T-cell (primary cell): ENCODE measurements at places on chromosomes 3 and 15.
A peak's percentile ranks its signal among the peaks of the same experiment; 100 is the strongest.

- peaks cover 17% of the 10 kb centered on the region for H3K36me3 ChIP-seq
- no peak overlapping the region for H3K4me3 ChIP-seq
- peaks cover 62% of the 10 kb centered on the region for H3K4me1 ChIP-seq
- no peak overlapping the region for H3K27ac ChIP-seq
Observed at GRCh38 chr3:195893044-195893395, 15.3 kb downstream of the TNK2 start.

GRCh38 chr15:85116066-85116465 is 134.4 kb downstream of the PDE8A start:
- no peak overlapping the region for H3K27ac ChIP-seq
- no peak overlapping the region for H3K4me3 ChIP-seq
- no peak for DNase-seq
- H3K36me3 ChIP-seq, result peaks cover 30% of the 10 kb centered on the region

DNA sequence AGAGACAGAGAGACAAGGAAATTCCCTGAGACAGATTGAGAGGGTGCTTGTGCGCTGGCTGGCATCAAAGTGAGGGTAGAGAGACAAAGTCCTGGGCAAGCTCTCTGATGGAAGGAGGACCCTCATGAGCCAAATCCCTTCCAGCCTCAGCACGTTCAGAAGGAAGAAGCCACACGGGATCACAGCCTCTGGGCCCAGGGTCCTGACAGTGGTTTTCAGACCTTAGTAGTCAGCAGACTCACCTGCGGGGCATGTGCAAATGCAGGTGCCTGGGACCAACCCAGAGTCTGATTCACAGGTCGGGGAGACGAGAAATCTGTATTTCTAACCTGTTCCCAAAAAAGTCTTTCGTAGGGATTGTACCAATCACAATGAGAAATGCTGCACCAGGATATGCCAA is 15.2 kb upstream of the KY start:
- H3K27ac ChIP-seq, result no peak overlapping the region
- no peaks in the 10 kb centered on the region for H3K36me3 ChIP-seq
- no peaks in the 10 kb centered on the region for H3K27me3 ChIP-seq
- no peak overlapping the region for H3K4me3 ChIP-seq

- H3K27me3 ChIP-seq, result no peaks in the 10 kb centered on the region
- no peak overlapping the region for H3K4me3 ChIP-seq
- no peak for DNase-seq
- no peak overlapping the region for H3K27ac ChIP-seq
- H3K4me1 ChIP-seq, result no peaks in the 10 kb centered on the region
Observed at GRCh38 chr3:94304954-94305353, 242.1 kb downstream of the NSUN3 start.

- no peak overlapping the region for H3K27ac ChIP-seq
- no peaks in the 10 kb centered on the region for H3K27me3 ChIP-seq
- H3K36me3 ChIP-seq, result no peaks in the 10 kb centered on the region
- H3K4me1 ChIP-seq, result peaks cover 15% of the 10 kb centered on the region
Observed at GRCh38 chr15:97978401-97979139, 18.1 kb downstream of the ARRDC4 start.

DNA sequence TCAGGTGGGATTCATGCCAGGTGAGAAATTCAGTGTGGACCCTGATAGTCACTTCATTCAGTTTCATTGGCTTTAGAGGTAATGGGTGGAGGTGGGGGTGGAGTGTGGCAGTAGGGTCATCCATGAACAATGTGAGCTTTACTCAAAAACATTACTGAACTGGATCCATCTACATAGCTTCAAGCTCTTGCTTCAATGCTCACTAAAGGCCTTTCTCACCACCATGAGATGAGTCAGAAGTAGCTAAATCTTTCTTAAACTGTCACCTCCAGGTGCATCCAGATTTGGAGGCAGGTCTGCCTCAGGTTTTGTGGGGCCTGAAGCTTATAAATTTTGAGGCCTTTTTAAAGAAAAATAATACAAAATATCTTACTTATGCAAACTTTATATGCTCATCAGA is 363.6 kb downstream of the CHST2 start:
- H3K27me3 ChIP-seq, result no peaks in the 10 kb centered on the region
- H3K4me3 ChIP-seq, result no peak overlapping the region
- H3K36me3 ChIP-seq, result peaks cover 3% of the 10 kb centered on the region
- no peak for DNase-seq
- no peaks in the 10 kb centered on the region for H3K4me1 ChIP-seq
- no peak overlapping the region for H3K27ac ChIP-seq

- no peak overlapping the region for H3K27ac ChIP-seq
- H3K36me3 ChIP-seq, result no peaks in the 10 kb centered on the region
- no peaks in the 10 kb centered on the region for H3K27me3 ChIP-seq
- no peak overlapping the region for H3K4me3 ChIP-seq
- H3K4me1 ChIP-seq, result no peaks in the 10 kb centered on the region
- no peak for DNase-seq
Observed at GRCh38 chr3:72195895-72196294, 410.9 kb upstream of the PROK2 start.

DNA sequence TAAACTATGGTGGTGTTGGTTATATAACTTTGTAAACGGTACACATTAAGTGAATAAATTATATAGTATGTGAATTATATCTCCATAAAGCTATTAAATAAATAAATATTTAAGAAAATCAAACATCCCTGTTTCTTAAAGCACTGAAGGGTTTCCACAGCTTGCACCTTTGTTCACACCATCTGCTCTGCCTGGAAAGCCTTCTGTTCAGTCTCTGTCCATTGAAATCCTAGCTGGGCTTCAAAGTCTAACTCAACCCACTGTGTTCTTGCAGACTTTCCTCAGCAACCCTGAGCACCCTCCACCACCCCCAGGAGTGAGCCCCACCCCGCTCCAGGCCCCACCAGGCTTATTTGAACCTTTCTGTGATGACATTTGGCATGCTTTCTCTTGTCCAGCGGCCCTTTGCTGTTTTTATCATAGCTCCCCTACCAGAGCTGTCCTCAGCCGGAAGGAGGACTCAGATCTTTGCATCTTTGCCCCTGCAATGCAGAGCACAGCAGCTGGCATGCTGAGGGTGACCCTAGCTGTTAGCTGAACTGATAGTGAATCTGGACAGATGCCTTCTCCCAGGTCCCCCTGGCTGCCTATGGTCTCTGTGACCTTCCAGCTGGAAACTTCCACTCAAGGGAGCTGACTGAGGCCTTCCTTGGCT is 105.2 kb downstream of the DAPK2 start:
- no peaks in the 10 kb centered on the region for H3K36me3 ChIP-seq
- H3K4me1 ChIP-seq, result peaks cover 12% of the 10 kb centered on the region
- H3K27ac ChIP-seq, result no peak overlapping the region
- no peak for DNase-seq
- no peak overlapping the region for H3K4me3 ChIP-seq
- no peaks in the 10 kb centered on the region for H3K27me3 ChIP-seq

DNA sequence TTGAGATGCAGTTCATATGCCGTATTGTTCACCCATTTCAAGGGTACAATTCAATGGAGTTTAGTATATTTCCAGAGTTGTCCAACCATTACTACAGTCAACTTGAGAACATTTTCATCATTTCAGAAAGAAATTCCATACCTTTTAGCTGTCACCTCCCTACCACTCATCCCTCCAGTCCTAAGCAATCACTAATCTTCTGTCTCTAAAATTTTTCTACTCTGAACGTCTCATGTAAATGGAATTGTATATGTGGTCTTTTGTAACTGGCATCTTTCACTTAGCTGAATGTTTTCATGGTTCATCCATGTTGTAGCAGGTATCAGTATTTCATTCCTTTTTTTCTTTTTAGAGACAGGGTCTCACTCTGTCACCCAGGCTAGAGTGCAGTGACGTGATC is 51.1 kb downstream of the CMTM7 start:
- no peak for DNase-seq
- H3K4me1 ChIP-seq, result peaks cover 14% of the 10 kb centered on the region
- H3K27ac ChIP-seq, result no peak overlapping the region
- H3K27me3 ChIP-seq, result no peaks in the 10 kb centered on the region

GRCh38 chr3:69164296-69164695 is 41.9 kb upstream of the LMOD3 start:
- no peaks in the 10 kb centered on the region for H3K36me3 ChIP-seq
- H3K4me3 ChIP-seq, result no peak overlapping the region
- H3K4me1 ChIP-seq, result no peaks in the 10 kb centered on the region
- H3K27me3 ChIP-seq, result no peaks in the 10 kb centered on the region

DNA sequence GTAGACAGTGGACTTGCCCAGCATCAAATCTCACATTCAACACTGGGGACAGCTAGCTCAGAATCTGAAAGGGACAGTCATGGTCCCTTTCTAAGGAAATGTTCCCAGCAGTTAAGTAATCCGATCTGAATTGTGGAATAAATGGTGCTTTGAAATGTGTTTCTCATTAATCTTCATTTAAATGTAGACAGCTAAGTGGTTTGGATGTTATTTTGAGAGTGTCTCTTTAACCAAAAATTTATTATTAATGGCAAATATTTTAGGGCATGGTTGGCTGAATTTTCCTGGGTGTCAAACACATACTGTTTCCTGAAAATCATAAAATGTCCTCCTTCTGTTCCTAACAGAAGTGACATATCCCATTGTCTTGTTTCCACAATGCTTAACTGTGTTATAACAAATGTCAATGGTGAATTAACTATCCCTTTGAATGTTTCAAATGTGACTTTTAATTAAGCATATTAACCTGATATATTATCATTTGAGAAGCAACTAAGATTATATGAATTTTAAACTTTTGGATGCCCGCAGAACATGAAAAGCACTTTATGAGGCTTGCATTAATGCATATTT is 210.8 kb downstream of the CHST2 start:
- no peak for DNase-seq
- no peaks in the 10 kb centered on the region for H3K36me3 ChIP-seq
- no peaks in the 10 kb centered on the region for H3K27me3 ChIP-seq
- H3K4me1 ChIP-seq, result peaks cover 9% of the 10 kb centered on the region
- H3K27ac ChIP-seq, result no peak overlapping the region
- H3K4me3 ChIP-seq, result no peak overlapping the region

- DNase-seq, result no peak
- H3K36me3 ChIP-seq, result no peaks in the 10 kb centered on the region
- H3K4me1 ChIP-seq, result no peaks in the 10 kb centered on the region
- H3K27me3 ChIP-seq, result no peaks in the 10 kb centered on the region
- no peak overlapping the region for H3K4me3 ChIP-seq
- no peak overlapping the region for H3K27ac ChIP-seq
Observed at GRCh38 chr3:57706462-57706861, 13.6 kb upstream of the DENND6A start.

DNA sequence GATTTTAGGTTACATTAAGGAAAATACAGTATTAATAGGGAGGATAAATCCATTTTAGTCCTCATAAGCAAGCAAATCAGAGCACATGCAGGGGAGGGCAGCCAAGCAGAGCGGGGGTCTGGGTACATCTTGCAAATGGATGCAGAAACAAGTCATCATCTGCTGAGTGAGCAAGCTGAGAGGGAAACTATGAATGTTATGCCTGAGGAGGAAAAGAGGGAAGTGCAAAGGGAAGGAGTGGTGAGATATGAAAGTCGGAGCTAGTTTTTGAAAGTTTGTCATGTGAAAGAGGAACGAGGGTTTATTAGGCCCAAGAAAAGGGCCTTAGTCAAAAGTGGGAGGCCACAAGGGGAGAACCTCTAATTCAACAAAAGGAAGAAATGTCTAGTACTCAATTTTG is 15.4 kb downstream of the PTX3 start:
- no peak for DNase-seq
- no peaks in the 10 kb centered on the region for H3K27me3 ChIP-seq
- no peaks in the 10 kb centered on the region for H3K36me3 ChIP-seq
- no peak overlapping the region for H3K27ac ChIP-seq

GRCh38 chr3:25663347-25663868 is 1.3 kb downstream of the TOP2B start:
- no peak for DNase-seq
- peak overlapping the region; percentile 64 for H3K4me3 ChIP-seq
- no peaks in the 10 kb centered on the region for H3K27me3 ChIP-seq
- peak overlapping the region; percentile 86 for H3K27ac ChIP-seq
- H3K4me1 ChIP-seq, result peaks cover 14% of the 10 kb centered on the region

- H3K27me3 ChIP-seq, result no peaks in the 10 kb centered on the region
- no peaks in the 10 kb centered on the region for H3K36me3 ChIP-seq
- H3K4me3 ChIP-seq, result no peak overlapping the region
- no peak overlapping the region for H3K27ac ChIP-seq
- H3K4me1 ChIP-seq, result no peaks in the 10 kb centered on the region
Observed at GRCh38 chr3:16033889-16034687, 140.4 kb upstream of the GALNT15 start.

GRCh38 chr15:70269991-70270751 is 172.5 kb upstream of the TLE3 start:
- peaks cover 27% of the 10 kb centered on the region for H3K27me3 ChIP-seq
- H3K36me3 ChIP-seq, result no peaks in the 10 kb centered on the region
- H3K4me1 ChIP-seq, result peaks cover 38% of the 10 kb centered on the region
- DNase-seq, result no peak
- no peak overlapping the region for H3K4me3 ChIP-seq
